ENCODE measurements at places on chromosomes 5 and 9. TPM values are rescaled to one million over a fixed set of nuclear protein-coding genes. Genes with fewer than 3 reads are reported as not detected.

The TMEM171 gene
- 3.6 TPM for total RNA-seq

The SMC5 gene
- 37.7 TPM for total RNA-seq

The MAMDC2 gene
- 77.5 TPM for total RNA-seq

The CCDC112 gene
- 10.1 TPM for total RNA-seq

The ADCY2 gene
- total RNA-seq = 0.36 TPM

The FGF1 gene
- 6.9 TPM for total RNA-seq

- H3K27ac ChIP-seq = no peak overlapping the region
- H3K36me3 ChIP-seq = no peaks in the 10 kb centered on the region
- peak overlapping the region; percentile 23 for H3K4me3 ChIP-seq
- H3K27me3 ChIP-seq = peaks cover 33% of the 10 kb centered on the region
- H3K4me1 ChIP-seq = peaks cover 3% of the 10 kb centered on the region
Measured at GRCh38 chr9:101705135-101705661, 33.2 kb downstream of the GRIN3A start.

- no peak for DNase-seq
- no peak overlapping the region for H3K27ac ChIP-seq
- no peaks in the 10 kb centered on the region for H3K36me3 ChIP-seq
- H3K27me3 ChIP-seq = no peaks in the 10 kb centered on the region
- H3K4me1 ChIP-seq = no peaks in the 10 kb centered on the region
- no peak overlapping the region for H3K4me3 ChIP-seq
Measured at GRCh38 chr5:91419571-91420537, 36.7 kb upstream of the ARRDC3 start.

DNA sequence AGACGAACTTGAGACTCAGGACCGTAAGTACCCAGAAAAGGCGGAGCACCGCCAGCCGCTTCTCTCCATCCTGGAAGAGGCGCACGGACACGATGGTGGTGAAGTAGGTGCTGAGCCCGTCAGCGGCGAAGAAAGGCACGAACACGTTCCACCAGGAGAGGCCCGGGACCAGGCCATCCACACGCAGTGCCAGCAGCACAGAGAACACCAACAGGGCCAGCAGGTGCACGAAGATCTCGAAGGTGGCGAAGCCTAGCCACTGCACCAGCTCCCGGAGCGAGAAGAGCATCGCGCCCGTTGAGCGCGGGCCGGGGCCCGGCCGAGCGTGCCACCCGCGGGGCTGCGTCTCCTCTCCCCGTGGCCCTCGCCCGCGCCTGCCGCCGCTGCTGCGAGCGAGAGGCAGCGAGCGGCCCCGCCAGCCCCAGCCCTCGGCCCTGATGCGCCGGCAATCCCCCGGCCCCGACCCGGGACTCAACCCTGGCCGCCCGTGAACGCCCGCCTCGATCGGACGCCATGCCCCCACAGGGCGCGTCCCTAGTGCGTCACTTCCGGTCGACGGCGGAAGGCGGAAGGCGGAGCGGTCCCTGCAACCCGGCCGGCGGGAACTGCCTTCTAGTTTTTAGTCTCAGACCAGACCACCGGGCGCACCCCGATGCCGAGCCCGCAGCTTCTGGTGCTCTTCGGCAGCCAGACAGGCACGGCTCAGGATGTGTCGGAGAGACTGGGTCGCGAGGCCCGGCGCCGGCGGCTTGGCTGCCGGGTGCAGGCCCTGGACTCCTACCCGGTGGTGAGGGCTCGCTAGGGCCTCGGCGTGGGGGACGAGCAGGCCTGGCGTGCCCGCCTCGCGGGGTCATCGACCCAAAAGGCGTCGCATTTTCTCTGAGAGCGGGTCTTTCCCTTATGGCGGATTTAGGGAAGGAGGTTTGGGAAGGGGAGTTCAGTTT lies at the start of the genes NDOR1 and TMEM203:
Gene NDOR1, plus strand, starts transcription at position 575 of the 944 bp plus-strand sequence. Its CDS starts 78 bp downstream, at position 653.
Gene TMEM203, minus strand, starts transcription at position 523 of the 944 bp plus-strand sequence. Its CDS starts 234 bp downstream, at position 289.
- peak within 1 kb of the TSS; percentile 91 for H3K4me3 ChIP-seq
- H3K4me1 ChIP-seq = peaks cover 58% of the 10 kb centered on the region
- peaks cover 4% of the 10 kb centered on the region for H3K36me3 ChIP-seq
- peak within 1 kb of the TSS; percentile 90 for H3K27ac ChIP-seq
- DNase-seq = no peak

GRCh38 chr9:13705373-13705772 lies 425.9 kb upstream of the MPDZ start:
- H3K36me3 ChIP-seq = peaks cover 11% of the 10 kb centered on the region
- H3K4me1 ChIP-seq = peaks cover 40% of the 10 kb centered on the region
- peak overlapping the region; percentile 98 for H3K27ac ChIP-seq
- H3K27me3 ChIP-seq = no peaks in the 10 kb centered on the region
- no peak overlapping the region for H3K4me3 ChIP-seq

DNA sequence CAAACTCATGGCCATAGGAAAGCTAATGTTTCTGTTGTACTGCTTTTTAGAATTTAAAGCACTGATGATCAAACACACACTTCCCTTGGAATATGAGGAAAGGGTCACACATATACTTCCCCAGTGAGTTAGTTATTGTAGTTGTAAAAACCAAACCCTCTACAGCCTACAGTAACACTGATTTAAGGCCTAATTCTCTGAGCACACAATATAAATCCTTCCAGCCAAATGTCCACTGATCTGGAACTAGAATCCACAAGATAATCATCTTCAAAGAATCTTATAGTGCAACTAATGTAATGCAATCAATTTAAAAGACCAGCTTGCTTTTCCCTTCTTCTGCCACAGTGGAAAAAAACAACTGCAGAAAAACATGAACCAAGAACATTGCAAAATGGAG lies 219.3 kb downstream of the CAAP1 start:
- no peak overlapping the region for H3K4me3 ChIP-seq
- no peaks in the 10 kb centered on the region for H3K36me3 ChIP-seq
- peaks cover 12% of the 10 kb centered on the region for H3K27me3 ChIP-seq
- H3K27ac ChIP-seq = no peak overlapping the region

DNA sequence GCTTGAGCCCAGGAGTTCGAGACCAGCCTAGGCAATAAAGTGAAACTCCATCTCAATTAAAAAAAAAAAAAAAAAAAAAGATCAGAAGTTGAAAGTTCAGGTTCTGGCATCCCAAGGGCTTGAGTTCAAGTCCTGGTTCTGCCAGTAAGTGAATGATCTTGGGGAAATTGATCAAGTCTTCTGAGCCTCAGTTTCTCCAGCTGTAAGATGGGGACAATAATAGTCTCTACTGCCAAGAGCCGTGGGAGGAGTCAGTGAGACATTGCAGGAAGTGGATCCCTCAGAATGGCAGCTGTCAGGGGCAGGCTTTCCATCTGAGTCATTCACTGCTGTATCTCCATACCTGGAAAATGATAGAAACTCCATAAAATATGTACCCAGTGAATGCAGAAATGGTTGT lies 37.8 kb upstream of the FUBP3 start:
- no peak for DNase-seq
- no peaks in the 10 kb centered on the region for H3K36me3 ChIP-seq
- no peak overlapping the region for H3K27ac ChIP-seq
- H3K27me3 ChIP-seq = peaks cover 50% of the 10 kb centered on the region
- no peak overlapping the region for H3K4me3 ChIP-seq

DNA sequence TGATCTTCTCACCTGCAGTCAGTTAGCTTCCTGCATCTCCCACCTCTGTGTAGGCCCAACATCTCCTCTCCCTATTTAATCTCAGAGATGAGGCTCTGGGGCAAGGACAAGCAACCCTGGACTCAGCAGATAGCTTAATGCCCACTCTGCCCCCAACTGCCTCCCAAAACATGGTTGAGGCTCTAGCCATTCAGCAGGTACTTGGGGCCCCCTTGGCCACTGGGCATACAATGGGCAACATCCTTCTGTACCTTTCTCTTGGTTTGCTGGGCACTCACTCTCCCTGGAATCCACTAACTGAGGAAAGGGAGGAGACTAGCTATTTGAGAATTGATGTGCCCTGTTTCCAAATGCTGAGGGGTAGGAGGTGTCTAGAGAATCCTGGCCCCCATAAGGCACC lies 9.4 kb downstream of the IGIP start:
- H3K4me1 ChIP-seq = peaks cover 12% of the 10 kb centered on the region
- H3K36me3 ChIP-seq = no peaks in the 10 kb centered on the region
- no peaks in the 10 kb centered on the region for H3K27me3 ChIP-seq
- H3K27ac ChIP-seq = no peak overlapping the region

DNA sequence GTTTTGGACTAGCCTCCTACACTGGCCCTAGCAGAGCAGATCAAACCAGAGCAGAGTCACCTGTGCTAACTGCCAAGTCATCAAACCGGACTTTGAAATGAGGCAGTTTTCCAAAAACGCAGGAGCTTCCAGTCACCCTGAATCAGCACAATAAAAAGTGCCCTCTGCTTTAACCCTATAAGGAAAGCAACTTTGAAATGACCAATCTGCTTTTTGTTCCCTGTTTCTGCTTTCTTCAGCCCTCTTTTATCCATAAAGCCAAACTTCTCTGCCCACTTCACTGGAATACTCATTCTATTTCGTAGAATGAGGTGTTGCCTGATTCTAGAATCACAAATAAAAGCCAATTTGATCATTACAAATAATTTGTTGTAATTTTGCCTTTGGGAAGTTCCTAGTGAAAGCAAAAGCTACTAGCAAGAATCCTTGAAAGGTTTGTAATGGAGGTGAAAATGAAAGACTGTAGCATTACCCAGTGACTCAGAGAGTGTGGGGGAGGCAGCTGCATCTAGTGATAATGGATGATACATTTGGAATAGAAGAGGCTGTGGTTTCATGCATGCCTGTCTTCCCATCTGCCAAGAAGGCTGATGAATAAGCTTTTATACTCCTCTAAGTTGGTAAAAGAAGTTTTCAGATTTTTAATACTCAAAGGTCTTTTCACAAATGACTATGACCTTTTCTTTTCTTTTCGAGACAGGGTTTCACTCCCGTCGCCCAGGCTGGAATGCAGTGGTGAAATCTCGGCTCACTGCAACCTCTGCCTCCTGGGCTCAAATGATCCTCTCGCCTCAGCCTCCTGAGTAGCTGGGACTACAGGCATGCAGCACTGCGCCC lies 14.9 kb downstream of the SPAAR start:
- H3K36me3 ChIP-seq = peaks cover 2% of the 10 kb centered on the region
- H3K27me3 ChIP-seq = no peaks in the 10 kb centered on the region
- DNase-seq = no peak

GRCh38 chr9:110027671-110028081 lies 180.3 kb downstream of the C9orf152 start:
- H3K4me1 ChIP-seq = peaks cover 56% of the 10 kb centered on the region
- H3K27ac ChIP-seq = peak overlapping the region; percentile 84
- peaks cover 3% of the 10 kb centered on the region for H3K36me3 ChIP-seq
- no peak for DNase-seq
- H3K4me3 ChIP-seq = peak overlapping the region; percentile 35
- no peaks in the 10 kb centered on the region for H3K27me3 ChIP-seq

DNA sequence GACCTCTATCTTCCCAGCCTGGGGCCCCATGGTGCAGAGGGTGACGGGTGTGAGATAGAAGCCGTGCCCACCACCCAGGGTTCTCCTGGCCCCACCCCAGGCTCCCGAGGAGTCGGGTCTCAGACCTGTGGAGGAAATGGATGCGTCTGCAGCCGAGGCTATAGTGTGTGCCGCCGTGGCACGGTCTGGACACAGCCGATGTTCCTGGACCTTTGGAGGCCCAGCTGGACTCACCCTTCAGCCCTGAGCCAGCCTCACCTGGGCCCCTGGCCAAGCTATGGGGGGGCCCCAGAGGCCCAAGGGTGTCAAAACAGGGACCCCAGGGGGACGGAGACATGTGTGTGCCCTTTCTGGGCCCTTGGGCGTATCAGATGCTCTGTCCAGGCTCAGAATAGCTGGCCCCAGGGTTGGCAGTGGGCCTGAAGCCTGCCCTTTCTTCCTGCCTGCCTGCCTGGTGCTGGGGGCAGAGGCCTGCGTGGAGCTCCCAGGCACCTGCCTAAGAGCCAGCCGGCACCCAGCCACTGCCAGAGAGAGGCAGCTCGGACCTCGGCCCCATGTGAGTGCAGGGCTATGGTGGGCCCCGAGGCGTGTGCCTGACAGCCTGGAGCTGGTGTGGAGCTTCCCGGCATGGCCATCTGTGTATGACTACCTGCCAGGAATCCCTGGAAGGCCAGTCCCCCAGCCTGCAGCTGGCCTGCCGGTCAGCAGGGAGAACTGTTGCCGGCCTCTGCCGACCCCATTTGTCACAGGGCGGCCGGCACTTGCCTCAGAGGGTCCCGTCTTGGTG lies 41.8 kb downstream of the KCNT1 start:
- H3K4me1 ChIP-seq = no peaks in the 10 kb centered on the region
- no peak overlapping the region for H3K27ac ChIP-seq
- peaks cover 3% of the 10 kb centered on the region for H3K27me3 ChIP-seq
- no peak overlapping the region for H3K4me3 ChIP-seq
- DNase-seq = no peak
- peaks cover 1% of the 10 kb centered on the region for H3K36me3 ChIP-seq

GRCh38 chr5:128290152-128290858 lies 206.7 kb downstream of the SLC12A2 start:
- H3K4me1 ChIP-seq = peaks cover 30% of the 10 kb centered on the region
- peak overlapping the region; percentile 85 for H3K27ac ChIP-seq
- DNase-seq = no peak
- peaks cover 45% of the 10 kb centered on the region for H3K36me3 ChIP-seq
- no peaks in the 10 kb centered on the region for H3K27me3 ChIP-seq
- no peak overlapping the region for H3K4me3 ChIP-seq

GRCh38 chr5:43859309-43859708 lies 256.3 kb downstream of the NNT start:
- H3K36me3 ChIP-seq = no peaks in the 10 kb centered on the region
- no peak overlapping the region for H3K4me3 ChIP-seq
- no peak overlapping the region for H3K27ac ChIP-seq
- DNase-seq = no peak

- H3K27ac ChIP-seq = no peak overlapping the region
- no peak overlapping the region for H3K4me3 ChIP-seq
- peaks cover 3% of the 10 kb centered on the region for H3K4me1 ChIP-seq
- no peak for DNase-seq
Measured at GRCh38 chr5:87526131-87526530, 113.4 kb upstream of the CCNH start.

- H3K27me3 ChIP-seq = no peaks in the 10 kb centered on the region
- no peak for DNase-seq
- peaks cover 3% of the 10 kb centered on the region for H3K4me1 ChIP-seq
Measured at GRCh38 chr5:82656341-82656761, 378.2 kb upstream of the RPS23 start.

DNA sequence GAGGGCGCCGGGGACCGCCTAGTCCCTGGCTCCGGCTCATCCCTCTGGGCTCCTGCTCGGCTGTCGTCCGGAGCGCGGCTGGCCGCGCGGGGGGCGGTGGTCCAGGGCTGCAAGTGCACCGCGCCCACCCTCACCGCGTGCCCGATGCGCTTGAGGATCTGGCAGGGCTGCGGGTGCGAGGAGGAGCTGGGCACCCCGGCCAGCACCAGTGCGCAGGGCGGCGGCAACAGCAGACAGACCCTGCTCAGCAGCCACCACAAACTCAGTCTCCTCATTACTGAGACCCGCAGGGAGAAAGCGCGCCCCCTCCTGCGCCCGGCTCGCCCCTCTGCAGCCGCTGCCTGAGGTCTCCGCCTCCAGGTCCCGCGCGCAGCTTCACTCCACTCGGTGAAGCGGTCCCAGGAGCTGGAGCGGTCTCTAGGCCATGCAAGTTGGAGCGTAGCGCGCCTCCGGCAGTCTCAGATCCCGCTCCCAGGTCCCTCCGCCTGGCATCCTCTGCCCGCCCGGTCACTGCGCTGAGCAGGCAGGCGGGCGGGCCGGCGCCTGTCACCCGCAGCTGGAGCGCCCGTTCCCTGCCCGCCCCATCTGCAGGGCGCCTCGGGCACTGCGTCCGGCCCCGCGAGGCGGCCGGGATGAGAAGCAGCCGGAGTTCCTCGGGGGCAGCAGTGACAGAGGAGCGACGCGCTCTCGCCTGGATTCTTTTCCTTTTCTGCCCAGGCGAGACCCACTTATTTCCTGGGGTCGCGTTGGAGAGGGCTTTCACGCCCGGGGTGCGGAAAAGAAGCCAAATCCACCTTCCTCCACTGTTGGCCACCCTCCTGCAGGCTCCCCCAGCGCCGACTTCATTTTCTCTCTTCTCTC lies 512 bp downstream of the GRIN3A start:
- peaks cover 61% of the 10 kb centered on the region for H3K27me3 ChIP-seq
- no peaks in the 10 kb centered on the region for H3K36me3 ChIP-seq
- H3K4me1 ChIP-seq = peaks cover 8% of the 10 kb centered on the region
- peak overlapping the region; percentile 75 for H3K4me3 ChIP-seq
- H3K27ac ChIP-seq = no peak overlapping the region
- DNase-seq = peak; percentile 84

Measured in chondrocyte (in vitro differentiated cells).